ENCODE measurements at places on chromosomes 3 and 15. TPM values are rescaled to one million over a fixed set of nuclear protein-coding genes. Genes with fewer than 3 reads are reported as not detected.

GRCh38 chr3:135514060-135514448, 451.5 kb upstream of the PPP2R3A start:
- no peak for DNase-seq

GRCh38 chr15:100628746-100629145, 26.4 kb downstream of the ASB7 start:
- no peak for DNase-seq

DNA sequence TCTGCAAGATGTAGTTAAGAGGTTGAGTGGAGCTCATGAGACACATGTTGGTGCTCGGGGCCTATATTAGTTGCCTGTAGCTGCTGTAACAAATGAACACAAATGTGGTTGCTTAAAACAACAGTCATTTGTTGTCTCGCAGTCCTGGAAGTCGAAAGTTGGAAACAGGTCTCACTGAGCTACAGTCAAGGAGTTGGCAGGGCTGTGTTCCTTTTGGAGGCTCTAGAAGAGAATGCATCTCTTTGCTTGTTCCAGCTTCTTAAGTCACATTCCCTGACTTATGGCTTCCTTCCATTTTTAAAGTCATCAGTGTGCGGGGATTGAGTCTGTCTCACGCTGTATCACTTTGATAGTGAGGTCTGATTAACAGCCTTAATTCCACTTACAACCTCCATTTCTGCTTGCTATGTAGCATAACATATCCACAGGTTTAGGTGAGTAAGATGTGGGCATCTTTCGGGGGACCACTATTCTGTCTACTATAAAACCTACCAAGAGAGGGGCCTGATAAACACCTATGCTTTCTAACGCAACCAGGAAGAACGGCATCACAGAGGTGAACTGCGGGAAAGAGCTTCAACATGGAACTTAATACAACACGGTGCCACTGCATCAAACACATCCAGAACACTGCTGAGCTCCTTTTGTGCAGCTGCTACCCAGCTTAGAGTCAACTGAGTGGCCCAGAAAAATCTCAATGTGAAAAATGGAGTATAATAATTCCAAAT, 119.4 kb downstream of the ATP10A start:
- DNase-seq = no peak

- no peak for DNase-seq
These were observed 23.4 kb downstream of the ARMC8 start for GRCh38 chr3:138210528-138210927.

Gene ANKRD34C
- not detected for total RNA-seq

All from activated CD8-positive, alpha-beta T cell treated with anti-CD3 and anti-CD28 coated beads for 36 hours (primary cell).